ENCODE measurements at places on chromosomes 2 and 18.

DNA sequence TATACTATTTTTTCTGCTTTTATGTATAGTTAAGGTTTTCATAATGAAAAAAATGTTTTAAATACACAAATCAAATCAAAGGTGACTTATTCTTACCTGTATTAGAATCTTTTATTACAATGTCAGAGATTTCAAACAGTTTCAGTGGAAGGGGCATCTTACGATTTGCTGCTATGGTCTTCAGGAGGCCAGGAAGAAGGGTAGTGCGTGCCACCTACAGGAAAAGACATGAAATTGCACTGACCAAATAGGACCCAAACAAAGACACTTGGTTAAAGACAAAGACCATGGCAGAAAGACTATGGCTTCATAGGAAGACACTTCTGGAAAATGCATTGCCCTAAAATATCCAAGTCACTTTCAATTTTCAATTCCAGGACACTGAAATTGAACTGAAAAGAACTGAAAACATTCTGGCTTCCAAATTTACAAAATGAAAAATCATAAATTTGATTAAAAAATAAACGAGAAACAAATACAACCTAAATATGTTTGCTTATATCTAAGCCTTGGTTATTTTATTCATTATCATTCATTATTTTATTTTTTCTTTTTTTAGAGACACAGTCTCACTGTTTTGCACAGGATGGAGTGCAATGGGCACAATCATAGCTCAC, 42.1 kb downstream of the FARSB start:
- no peak for DNase-seq

DNA sequence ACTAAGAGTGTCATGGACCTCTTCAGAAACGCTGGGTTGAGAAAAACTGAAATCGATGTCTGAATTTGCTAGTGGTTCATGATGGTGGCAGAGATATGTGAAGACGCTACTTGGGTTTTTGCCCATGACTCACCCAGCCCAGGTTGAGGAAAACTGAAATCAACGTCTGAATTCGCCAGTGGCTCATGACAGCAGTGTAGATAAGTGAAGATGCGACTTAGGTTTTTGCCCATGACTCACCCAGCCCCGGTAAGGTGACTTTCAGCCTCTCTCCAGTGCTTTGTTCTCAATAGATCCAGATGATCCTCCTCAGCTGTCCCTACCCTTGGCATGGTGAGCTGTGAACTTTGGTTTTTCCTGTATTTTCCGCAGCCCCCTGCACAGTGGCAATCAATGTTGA, 105.3 kb upstream of the SIX3 start:
- DNase-seq, result peak; percentile 65

- DNase-seq, result no peak
These were observed 159.1 kb downstream of the FMNL2 start for GRCh38 chr2:152493945-152494528.

DNA sequence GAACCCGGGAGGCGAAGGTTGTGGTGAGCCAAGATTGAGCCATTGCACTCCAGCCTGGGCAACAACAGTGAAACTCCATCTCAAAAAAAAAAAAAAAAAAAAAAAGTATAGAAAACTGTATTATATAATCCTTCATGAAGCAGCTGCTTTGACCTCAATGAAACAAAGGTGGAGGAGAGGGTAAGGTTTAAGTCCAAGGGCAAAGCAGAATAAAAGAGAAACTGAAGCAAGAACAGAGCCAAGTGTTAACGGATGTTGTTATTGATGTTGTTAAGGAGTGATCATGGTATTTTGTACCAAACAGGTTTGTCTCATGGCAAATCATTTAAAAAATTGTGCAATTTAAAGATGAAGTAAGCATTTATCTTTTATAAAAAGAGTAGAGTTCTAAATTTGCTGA, 7.4 kb downstream of the RAPH1 start:
- DNase-seq, result no peak

DNA sequence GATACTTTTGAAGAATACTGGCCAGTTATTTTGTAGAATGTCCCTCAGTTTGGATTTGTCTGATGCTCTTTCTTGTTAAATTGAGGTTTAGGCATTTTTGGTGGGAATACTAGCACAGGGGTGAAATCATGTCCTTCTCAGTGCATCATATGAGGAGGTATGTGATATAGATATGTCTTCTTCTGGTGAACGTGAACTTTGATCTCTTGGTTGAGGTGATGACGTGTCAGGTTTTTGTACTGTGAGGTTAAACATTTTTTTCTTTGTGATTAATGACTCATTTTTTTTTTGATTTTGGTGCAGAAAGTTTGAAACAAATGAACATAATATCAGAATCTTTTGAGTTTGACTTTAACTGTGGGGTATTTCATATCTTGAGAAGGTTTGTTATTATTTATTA, 11.0 kb downstream of the ZNF407 start:
- no peak for DNase-seq

GRCh38 chr18:22841840-22842239, 91.3 kb upstream of the RBBP8 start:
- no peak for DNase-seq

DNA sequence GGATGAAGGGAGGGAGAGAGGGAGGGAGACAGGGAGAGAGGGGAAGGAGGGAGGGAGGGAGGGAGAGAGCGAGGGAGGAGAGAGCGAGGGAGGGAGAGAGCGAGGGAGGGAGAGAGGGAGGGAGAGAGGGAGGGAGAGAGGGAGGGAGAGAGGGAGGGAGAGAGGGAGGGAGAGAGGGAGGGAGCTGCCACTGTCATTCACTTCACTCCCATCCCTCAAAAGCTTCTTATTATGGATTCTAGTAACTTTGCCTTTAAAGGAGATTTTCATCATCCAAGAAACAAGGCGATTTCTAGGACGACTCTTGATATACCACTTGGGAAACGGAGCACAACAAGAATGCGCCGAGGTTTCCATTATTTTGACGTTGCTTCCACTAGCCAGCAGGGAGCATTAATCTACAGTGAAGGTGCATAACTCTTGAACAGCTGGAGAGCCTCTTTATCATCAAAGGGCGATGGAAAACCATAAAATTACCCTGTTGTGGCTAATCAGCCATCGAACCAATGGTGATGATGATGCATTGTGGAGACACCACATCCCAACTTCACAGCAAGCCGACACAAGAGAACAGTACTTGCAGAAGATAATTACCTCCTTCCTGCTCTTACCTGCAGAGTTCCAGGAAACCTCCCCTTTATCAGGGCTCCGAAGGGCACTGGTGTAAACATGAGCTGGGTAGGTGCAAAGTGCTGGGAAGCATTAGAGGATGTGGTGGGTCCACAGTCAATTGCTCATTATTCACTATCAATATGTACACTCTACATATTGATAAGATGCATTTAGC, 130.5 kb downstream of the EIPR1 start:
- DNase-seq, result no peak

GRCh38 chr2:150426315-150426714, 61.2 kb downstream of the RND3 start:
- no peak for DNase-seq
